Progenitor cell of endocrine pancreas (in vitro differentiated cells): ENCODE measurements at places on chromosomes 3 and 15. TPM values are rescaled to one million over a fixed set of nuclear protein-coding genes. Genes with fewer than 3 reads are reported as not detected.

DNA sequence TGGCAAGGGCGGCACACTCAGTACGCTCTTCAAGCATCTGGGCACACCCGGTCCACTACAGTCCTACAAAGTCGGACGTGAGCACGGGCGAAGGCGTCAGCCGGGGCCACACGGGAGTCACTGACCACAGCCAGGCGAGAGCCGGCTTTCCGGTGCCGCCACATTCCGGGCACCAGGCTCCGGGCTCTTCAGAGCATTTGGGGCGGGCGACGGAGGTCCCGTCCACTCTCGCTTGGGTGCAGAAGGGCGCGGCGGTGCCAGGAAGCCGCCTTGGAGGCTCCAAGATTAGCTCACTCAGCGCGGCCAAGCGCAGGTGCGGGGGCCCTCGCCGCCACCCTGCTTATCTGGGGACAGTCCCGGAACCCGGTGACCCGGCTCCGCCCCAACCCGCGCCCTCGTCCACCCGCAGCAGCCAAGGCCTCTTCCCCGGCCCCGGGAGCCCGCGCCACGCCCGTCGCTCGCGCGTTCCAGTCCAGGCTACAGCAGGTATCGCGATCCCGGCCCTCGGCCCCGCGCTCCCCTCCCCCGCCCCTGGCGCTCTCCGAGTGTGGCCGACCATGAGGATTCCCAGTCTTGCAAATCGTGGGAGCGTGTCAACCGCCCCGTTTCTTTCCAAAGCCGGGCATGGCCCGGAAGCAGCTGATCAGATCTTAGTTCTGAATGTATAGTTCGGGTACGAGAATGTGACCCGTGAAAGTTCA lies at the start of gene ADPRH:
TSS of gene ADPRH (plus strand) at position 127 of the 701 bp plus-strand sequence. CDS start 2,678 bp downstream, outside the sequence.
- no peaks in the 10 kb centered on the region for H3K36me3 ChIP-seq
- peaks cover 19% of the 10 kb centered on the region for H3K27me3 ChIP-seq
- peak within 1 kb of the TSS; percentile 96 for H3K27ac ChIP-seq
- H3K4me1 ChIP-seq, result peaks cover 9% of the 10 kb centered on the region
- H3K4me3 ChIP-seq, result peak within 1 kb of the TSS; percentile 83

DNA sequence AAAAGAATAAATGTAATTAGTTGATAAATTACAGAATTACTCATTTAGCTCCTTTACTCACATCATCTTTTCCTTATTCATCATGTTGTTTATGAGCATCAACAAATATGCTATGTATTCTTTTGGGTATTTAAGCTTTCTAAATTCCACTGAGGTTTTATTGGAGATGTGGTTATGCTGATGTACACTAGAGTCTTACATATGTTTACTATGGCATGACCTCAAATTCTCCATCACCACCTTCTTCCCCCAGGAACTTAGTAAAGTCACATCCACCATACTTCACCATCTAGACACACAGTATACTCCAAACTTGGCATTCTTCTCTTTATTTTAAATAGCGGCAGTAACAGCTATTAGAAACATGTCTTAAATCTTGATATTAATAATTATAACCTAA lies 74.1 kb upstream of the MELTF start:
- no peak overlapping the region for H3K4me3 ChIP-seq
- no peaks in the 10 kb centered on the region for H3K27me3 ChIP-seq
- H3K4me1 ChIP-seq, result peaks cover 2% of the 10 kb centered on the region
- peaks cover 23% of the 10 kb centered on the region for H3K36me3 ChIP-seq
- no peak for DNase-seq

DNA sequence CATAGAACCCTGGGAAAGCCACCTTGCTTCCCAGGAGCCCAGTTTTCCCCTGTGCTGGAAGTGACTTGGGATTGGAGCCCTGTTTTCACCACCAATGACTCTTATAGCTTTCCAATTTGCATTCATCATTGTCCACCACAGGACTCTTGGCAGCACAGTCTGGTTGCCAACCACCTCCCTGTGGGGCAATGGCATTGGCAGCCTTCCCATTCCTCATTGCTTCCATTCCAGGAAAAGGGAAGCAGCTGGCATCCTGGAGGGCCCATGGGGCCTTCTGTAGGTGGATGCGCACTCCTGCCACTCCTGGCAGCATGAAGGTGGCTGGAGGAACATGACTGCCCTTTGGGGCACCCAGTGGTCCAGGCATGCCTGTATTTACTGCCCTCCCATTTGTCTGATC lies 57.7 kb downstream of the FEM1B start:
- peaks cover 22% of the 10 kb centered on the region for H3K27me3 ChIP-seq
- no peak for DNase-seq
- no peaks in the 10 kb centered on the region for H3K36me3 ChIP-seq
- H3K4me1 ChIP-seq, result no peaks in the 10 kb centered on the region
- no peak overlapping the region for H3K4me3 ChIP-seq

DNA sequence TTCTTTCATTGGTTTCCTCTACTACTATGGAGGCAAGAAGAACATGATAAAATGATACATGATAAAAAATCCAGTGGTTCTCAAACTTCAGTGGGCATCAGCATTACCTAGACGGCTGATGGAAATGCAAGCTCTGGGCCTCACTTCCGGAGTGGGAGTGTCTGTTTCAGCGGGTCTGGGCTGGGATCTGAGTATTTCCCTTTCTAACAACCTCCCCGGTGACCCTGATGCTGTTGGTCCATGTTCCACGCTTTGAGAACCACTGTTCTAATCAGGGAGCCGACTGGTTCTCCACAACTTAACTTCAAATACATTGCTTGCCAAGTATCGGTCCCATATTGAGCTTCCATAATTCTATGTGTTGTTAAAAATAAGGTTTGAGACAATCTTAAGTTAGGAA lies 712.3 kb upstream of the LMCD1 start:
- H3K4me1 ChIP-seq, result no peaks in the 10 kb centered on the region
- DNase-seq, result no peak
- no peaks in the 10 kb centered on the region for H3K36me3 ChIP-seq
- H3K27me3 ChIP-seq, result no peaks in the 10 kb centered on the region

- peak overlapping the region; percentile 95 for H3K4me3 ChIP-seq
- H3K27me3 ChIP-seq, result peaks cover 7% of the 10 kb centered on the region
- no peak for DNase-seq
Measured at GRCh38 chr3:72444656-72445223, 403.5 kb downstream of the SHQ1 start.

DNA sequence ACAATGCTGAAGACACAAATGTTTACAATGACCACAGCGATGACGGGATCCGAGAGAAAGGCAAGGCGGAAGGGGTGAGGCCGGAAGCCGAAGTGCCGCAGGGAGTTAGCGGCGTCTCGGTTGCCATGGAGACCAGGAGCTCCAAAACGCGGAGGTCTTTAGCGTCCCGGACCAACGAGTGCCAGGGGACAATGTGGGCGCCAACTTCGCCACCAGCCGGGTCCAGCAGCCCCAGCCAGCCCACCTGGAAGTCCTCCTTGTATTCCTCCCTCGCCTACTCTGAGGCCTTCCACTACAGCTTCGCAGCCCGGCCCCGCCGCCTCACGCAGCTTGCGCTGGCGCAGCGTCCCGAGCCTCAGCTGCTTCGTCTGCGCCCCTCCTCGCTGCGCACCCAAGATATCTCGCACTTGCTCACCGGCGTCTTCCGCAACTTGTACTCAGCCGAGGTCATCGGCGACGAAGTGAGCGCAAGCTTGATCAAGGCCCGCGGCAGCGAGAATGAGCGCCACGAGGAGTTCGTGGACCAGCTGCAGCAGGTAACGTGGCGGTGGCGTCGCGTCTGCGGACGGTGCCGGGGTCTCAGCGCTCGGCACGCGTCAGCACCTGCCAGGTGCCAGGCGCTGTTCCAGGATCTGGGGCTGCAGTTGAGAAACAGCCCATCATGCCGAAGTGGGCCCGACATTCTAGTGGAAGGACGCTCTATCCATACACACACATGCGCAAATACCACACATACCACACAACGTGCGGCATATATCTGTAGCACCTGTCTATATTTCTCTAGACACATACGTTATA lies at the start of gene DLEC1:
TSS of gene DLEC1 (plus strand) at position 108 of the 798 bp plus-strand sequence. CDS start at position 126, 18 bp downstream.
- DNase-seq, result no peak
- H3K4me1 ChIP-seq, result peaks cover 4% of the 10 kb centered on the region
- H3K27me3 ChIP-seq, result peaks cover 42% of the 10 kb centered on the region
- no peak within 1 kb of the TSS for H3K27ac ChIP-seq
- H3K4me3 ChIP-seq, result peak within 1 kb of the TSS; percentile 73

DNA sequence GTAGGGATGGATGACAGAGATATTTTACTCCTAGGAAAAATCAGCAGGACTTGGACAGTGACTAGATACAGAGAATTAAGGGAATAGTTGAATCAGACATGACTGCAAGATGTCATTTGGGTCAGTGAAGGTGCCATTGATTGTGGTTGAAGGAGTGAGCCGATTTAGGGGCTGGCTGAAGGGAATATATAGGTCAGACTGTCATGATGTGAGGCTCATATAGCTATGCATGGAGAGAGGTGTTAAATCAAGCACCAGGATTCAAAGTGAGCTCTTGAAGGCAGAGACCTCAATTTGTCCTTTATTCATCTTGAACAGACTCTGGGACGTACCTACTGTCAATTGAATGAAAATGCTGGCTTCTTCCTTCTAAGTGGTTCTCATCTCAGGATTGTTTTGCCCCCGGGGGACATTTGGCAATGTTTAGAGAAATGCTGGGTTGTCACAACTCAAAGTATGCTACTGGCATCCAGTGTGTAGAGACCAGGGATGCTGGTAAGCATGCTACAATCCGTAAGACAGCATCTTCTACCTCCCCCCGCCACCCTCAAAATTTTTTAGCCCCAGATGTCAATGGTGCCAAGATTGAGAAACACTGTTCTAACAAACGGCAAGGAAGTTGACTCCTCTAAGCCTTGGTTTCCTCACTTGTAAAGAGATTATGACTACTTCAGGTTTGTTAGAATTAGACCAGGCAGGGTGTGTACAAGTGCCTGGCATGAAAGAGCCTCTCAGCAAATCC lies 7.8 kb downstream of the ATP2C1 start:
- H3K36me3 ChIP-seq, result no peaks in the 10 kb centered on the region
- DNase-seq, result no peak
- no peaks in the 10 kb centered on the region for H3K27me3 ChIP-seq
- H3K27ac ChIP-seq, result no peak overlapping the region

- peaks cover 12% of the 10 kb centered on the region for H3K27me3 ChIP-seq
- DNase-seq, result no peak
- H3K27ac ChIP-seq, result no peak overlapping the region
- no peaks in the 10 kb centered on the region for H3K36me3 ChIP-seq
- no peak overlapping the region for H3K4me3 ChIP-seq
Measured at GRCh38 chr3:183437061-183437460, 8.6 kb upstream of the MCF2L2 start.

DNA sequence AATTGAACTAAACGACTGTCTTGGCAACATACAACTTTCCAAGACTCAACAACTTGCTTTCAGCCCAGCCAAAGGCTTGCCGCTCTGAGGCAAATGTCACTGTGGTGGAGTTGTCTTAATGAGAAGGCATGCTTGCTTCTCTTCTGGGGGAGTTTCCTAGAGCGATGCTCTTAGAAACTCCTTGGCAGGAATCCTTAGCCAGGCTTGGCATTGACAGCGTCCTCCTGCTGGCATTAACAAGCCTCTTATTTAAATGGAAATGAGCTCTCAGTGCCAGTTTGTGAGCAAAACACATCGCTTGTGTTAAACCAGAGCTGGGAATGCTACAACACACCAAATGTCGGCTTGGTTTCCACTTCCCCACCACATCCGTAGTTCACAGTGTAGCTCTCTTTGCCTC lies 265.5 kb upstream of the TPRG1 start:
- H3K4me1 ChIP-seq, result no peaks in the 10 kb centered on the region
- no peak overlapping the region for H3K4me3 ChIP-seq
- no peak overlapping the region for H3K27ac ChIP-seq

- H3K27ac ChIP-seq, result peak overlapping the region; percentile 32
- peaks cover 4% of the 10 kb centered on the region for H3K36me3 ChIP-seq
- peaks cover 27% of the 10 kb centered on the region for H3K4me1 ChIP-seq
- no peaks in the 10 kb centered on the region for H3K27me3 ChIP-seq
Measured at GRCh38 chr3:183701744-183702143, 4.1 kb downstream of the YEATS2 start.

DNA sequence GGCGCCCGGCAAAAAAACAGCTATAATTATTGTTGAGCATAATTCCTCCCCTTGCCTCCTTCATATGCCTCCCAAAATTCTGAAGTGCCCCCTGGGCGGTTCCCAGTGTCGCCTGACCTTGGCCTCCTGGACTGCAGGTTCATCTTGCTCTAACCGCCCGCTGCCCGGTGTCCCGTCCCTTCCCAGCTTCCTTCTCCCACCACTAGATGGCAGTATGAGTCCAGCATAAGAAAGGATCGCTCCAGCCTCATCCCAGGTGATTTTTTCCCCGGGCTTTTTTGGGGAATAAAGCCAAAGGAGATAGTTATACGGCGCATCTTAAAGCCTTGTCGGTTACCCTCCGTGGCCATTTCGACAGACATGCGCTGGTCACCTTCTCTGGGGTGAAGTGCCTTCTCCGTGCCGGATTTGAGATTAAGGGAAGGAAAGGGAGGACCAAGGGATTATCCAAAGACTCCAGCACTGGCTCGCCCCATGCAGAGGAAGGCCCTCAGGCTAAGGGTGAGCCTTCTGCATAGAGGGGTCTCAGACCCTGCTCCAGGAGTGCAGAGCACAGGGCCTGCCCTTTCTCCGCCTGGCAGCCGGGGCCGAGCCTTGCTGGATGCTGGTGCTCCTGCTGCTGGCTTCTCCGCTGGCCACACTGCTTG lies 45.8 kb upstream of the TRA2B start:
- H3K27me3 ChIP-seq, result peaks cover 36% of the 10 kb centered on the region
- no peak overlapping the region for H3K4me3 ChIP-seq
- peak overlapping the region; percentile 73 for H3K27ac ChIP-seq
- H3K36me3 ChIP-seq, result no peaks in the 10 kb centered on the region

GRCh38 chr15:90956274-90957030 lies 1.8 kb downstream of the RCCD1 start:
- peaks cover 9% of the 10 kb centered on the region for H3K36me3 ChIP-seq
- no peaks in the 10 kb centered on the region for H3K27me3 ChIP-seq
- H3K4me1 ChIP-seq, result peaks cover 9% of the 10 kb centered on the region
- peak; percentile 87 for DNase-seq

GRCh38 chr15:92934716-92935115 lies 34.6 kb downstream of the CHD2 start:
- no peaks in the 10 kb centered on the region for H3K27me3 ChIP-seq
- no peak overlapping the region for H3K4me3 ChIP-seq
- H3K27ac ChIP-seq, result no peak overlapping the region
- DNase-seq, result no peak

DNA sequence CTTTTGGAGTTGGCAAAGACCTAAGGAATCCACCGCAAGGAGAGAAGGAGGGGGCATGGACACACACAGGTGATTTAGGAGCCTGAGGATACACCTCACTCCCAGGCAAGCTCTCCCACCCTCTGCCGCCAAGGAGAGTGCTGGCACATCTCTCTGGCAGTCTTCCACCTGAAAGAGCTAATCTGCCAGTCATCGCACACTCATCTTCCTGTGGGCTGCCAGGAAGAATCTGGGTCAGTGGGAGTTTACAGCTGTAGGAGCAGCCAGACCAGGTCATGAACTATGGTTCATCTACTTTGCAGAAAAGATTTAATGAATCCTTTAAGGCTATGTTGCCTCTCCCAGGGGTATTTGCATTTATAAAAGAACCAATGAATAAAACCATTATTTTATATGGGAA lies 170.6 kb upstream of the TSC22D2 start:
- peaks cover 3% of the 10 kb centered on the region for H3K4me1 ChIP-seq
- no peaks in the 10 kb centered on the region for H3K36me3 ChIP-seq
- H3K4me3 ChIP-seq, result no peak overlapping the region
- H3K27ac ChIP-seq, result no peak overlapping the region
- H3K27me3 ChIP-seq, result peaks cover 3% of the 10 kb centered on the region

GRCh38 chr3:171239757-171240503 lies 213.4 kb upstream of the SLC2A2 start:
- no peak for DNase-seq
- no peaks in the 10 kb centered on the region for H3K36me3 ChIP-seq
- H3K4me3 ChIP-seq, result no peak overlapping the region
- H3K4me1 ChIP-seq, result peaks cover 2% of the 10 kb centered on the region
- no peaks in the 10 kb centered on the region for H3K27me3 ChIP-seq
- no peak overlapping the region for H3K27ac ChIP-seq

Gene TIMMDC1
- total RNA-seq, result 91.1 and 95.4 TPM in 2 replicates

Gene LRTM1
- total RNA-seq, result not detected in 2 replicates

Gene IQCH
- 5.2 TPM in 2 replicates for total RNA-seq

Gene ZBED2
- total RNA-seq, result not detected in 2 replicates

Gene SCN5A
- total RNA-seq, result 1.7 and 4.2 TPM in 2 replicates

Gene SI
- total RNA-seq, result 2.0 and 2.7 TPM in 2 replicates

Gene C3orf22
- 0.26 and 0.44 TPM in 2 replicates for total RNA-seq

Gene TP53BP1
- 121 and 138 TPM in 2 replicates for total RNA-seq
